Activated CD4-positive, alpha-beta memory T cell treated with anti-CD3 and anti-CD28 coated beads, Interleukin-2, amount 10 ng/mL, durations not matched to agents 7 days and 5 days (primary cell): ENCODE measurements at places on chromosomes 2 and 18. TPM values are rescaled to one million over a fixed set of nuclear protein-coding genes. Genes with fewer than 3 reads are reported as not detected.

DNA sequence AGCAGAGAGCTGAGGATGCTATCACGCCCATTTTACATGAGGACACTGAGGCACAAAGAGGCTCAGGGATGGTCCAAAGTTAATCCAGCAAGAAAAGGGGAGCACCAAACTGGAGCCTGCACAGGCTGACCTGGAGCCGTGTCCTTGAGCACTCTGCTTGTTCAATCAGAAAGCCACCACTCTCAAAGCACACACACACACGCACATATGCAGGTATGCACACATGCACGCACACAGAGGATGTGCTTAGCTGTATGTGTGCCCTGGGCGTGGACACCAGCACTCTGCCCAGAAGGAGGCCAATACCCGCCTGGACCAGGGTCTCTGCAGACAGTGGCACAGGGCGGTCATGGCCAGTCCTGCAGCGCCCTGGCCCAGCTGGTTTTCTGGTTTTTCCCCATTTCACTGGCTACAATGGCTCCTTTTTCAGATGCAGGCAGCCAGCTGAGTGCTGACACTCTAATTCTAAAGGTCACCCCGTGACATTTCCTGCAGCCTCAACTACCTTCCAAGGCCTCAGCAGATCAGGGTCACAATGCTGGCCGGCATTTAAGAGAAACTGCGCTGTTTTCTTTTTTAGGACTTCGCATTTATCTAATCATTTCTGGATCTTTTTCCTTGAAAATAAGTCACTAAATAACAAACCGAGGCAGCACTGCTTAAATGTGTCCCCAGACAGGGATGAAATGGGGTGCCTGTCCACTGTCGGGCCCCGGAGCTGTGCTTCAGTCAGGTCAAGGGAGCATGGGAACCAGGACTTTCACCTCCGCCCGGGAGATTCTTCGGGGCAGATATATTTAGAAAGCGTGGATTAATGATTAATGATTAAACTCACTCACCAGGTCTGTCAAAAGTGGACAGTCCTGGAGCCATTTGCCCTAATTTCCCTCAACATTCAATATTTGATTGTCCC, 104.5 kb downstream of the HDAC4 start:
- no peak for DNase-seq

GRCh38 chr2:72738096-72738495, 87.7 kb downstream of the EXOC6B start:
- no peak for DNase-seq

DNA sequence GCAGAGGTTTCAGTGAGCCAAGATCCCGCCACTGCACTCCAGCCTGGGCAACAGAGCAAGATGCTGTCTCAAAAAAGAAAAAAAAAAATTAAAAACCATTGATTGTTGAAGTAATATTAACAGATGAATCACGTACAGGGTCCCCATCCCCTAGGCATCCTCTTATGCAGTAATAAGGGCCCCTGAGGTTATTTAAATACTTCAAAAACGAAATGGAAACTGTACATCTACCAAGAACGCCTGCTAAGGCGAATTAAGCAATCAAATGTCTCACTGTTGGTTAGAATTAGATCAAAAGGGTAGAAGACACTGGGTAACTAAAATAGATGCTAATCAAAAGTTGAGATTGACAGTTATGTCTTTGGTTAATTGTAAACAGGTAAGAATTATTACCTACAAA, 7.5 kb downstream of the TRABD2A start:
- DNase-seq = no peak

DNA sequence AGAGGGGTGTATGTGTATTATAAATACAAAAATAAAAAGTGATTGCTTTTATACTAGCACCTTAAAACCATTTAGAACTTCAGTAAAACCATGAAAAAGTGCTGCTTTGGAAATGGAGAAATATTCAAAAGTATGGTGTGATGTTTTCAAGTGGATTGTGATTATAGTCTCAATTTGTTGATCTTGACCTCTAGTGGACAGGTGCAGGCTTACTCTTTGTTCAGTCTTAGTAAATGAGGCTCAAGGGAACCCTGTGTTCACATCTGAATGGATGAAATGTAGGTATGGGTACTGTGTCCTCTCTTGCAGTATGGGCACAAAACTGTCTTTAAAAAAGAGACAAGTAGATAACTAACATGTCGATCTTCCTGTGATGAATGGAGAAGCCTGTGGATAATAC, 145.8 kb downstream of the MCFD2 start:
- DNase-seq = no peak

DNA sequence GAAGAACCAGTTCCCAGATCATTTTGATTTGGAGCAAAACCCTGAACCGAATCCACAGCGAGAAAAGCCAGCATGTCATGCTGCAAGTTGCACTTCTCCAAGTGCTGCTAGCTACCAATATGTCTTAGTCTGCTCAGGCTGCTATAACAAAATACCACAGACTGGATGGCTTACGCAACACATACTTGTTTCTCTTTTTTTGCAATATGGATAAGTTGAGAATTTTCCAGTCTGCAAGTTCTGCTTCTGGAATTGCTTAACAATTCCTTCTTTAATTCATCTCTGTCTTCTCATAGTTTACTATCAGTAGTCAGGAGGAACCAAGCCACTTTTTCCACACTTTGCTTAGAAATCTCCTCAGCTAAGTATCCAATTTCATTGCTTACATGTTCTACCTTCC, 105.9 kb upstream of the RBBP8 start:
- no peak for DNase-seq

GRCh38 chr2:167706800-167707199, 540.6 kb downstream of the STK39 start:
- DNase-seq = no peak

GRCh38 chr18:76354348-76354747, 140.7 kb downstream of the ZNF516 start:
- no peak for DNase-seq

DNA sequence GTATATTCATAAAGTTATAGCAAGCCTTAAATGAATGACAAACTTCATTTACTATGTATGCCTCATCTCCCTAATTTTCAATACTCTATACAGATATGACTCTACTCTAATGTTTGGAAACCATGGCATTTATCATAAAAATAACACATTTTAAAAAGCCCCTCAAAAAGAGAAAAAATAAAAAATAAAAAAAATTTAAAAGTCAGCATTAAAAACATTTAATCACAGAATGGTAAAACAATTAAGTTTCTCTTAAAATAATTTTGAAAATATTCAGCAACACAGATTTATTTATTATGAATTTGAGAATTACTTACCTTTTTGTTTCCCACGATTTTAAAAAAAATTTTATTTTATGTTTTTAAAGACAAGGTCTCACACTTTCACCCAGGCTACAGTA, 65.0 kb upstream of the CDKL4 start:
- no peak for DNase-seq

The TMEM18 gene
- total RNA-seq = 28.3 TPM
